Right cardiac atrium (tissue), 5 donors: ENCODE measurements at places on chromosomes 5 and 9. TPM values are rescaled to one million over a fixed set of nuclear protein-coding genes. Genes with fewer than 3 reads are reported as not detected.
A peak's percentile ranks its signal among the peaks of the same experiment; 100 is the strongest.

GRCh38 chr5:65479527-65479926 is 2.2 kb downstream of the ADAMTS6 start:
- no peak for DNase-seq

DNA sequence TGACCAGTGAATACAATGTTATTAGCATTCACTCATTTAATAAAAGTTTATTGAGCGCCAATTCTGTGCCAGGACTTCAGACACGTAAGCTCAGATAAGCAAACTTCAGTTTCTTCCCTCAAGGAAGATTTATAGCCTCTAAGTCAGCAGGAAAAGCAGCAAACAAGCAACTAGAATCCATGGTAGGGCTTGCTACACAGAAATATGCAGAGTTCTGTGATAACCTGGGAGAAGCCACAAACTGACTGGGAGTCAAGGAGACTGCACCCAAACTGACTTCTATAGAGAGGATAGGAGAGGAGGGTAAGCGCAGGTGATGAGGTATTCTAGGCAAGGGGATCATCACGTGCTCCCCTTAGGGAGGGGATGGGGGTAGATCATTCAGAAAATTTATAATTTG is 1.4 kb upstream of the OGN start:
- DNase-seq, result no peak

DNA sequence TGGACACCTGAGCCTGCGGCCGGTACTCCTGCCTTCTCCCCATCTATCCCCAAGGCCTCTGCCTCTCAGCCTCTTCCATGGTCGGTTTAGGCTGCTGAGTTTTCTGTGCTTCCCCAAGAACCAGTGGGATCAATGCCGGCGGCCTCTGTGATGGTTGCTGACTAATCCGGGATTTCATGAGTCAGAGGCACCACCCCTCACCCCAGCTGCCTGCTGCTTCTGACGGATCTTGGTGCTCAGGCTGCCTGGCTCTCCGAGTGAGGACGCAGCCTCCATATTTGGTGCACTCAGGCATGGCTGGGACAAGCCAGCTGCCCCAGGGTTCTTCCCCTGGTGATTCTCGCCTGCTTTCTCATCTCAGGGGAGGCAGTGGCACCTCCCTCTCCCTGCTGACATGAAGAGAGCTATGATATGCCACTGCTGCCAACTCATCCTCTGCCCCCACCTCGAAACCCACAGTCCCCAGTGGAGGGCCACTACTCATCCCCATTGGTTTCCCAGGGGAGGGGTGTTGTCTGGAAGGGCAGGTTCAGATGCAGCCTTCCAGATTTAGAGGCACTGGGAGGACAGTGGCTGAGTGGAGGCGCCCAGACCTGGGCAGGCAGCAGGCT is 3.3 kb upstream of the MAN1B1 start:
- peak; percentile 81 for DNase-seq

DNA sequence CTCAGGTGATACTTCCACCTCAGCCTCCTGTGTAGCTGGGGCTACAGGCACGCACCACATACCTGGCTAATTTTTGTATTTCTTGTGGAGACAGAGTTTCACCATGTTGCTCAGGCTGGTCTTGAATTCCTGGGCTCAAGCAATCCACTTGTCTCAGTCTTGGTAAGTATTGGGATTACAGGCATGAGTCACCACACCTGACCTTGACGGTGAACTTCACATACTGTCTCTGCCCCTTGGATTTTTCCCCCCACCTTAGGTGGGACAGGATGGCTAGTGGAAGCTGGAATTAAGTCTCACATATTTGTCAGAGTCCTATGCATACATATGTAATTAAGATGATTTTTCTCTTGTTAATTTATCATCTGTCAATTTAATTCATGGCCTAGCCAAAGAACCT is 20.9 kb upstream of the RFK start:
- DNase-seq, result no peak

GRCh38 chr5:142015781-142016533 is 3.1 kb upstream of the GNPDA1 start:
- no peak for DNase-seq

DNA sequence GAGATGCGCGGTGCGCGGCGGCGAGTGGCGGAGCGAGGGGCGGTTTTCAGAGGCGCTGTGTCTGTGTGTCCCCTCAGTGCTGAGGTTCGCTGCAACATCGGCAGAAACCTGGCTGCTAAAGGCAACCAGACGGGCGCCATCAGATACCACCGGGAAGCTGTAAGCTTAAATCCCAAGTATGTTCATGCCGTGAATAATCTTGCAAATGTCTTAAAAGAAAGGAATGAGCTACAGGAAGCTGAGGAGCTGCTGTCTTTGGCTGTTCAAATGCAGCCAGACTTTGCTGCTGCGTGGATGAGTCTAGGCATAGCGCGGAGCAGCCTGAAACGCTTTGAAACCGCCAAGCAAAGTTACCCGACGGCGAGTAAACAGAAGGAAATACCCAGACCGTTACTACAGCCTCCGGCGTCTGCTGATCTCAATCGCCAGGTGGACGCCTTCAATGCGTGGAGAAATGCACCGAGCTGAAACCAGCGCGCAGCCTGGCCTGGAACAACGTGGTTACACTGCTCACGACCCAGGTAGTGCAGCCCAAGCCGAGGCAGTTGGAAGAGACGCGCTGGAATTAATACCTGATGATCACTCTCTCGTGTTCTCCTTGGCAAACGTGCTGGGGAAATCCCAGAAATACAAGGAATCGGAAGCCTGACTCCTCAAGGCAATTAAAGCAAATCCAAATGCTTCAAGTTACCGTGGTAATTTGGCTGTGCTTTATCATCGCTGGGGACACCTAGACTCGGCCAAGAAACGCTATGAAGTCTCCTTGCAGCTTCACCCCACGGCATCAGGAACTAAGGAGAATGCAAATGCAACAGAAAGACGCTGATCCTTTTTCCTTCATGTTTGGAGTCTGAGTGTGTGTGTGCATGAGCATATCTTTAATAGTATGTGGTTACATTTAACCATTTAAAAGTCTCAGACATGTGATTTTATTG is 15.9 kb downstream of the OR2V1 start:
- no peak for DNase-seq

The CYSTM1 gene
- polyA plus RNA-seq, result 77.4 TPM

The GPR21 gene
- 0.36 TPM for polyA plus RNA-seq

The SOX30 gene
- polyA plus RNA-seq, result 0.41 TPM

- DNase-seq, result peak; percentile 100
Measured at GRCh38 chr9:121529237-121529987, 29.8 kb upstream of the GGTA1 start.

- no peak for DNase-seq
Measured at GRCh38 chr5:11037080-11037479, 276.0 kb upstream of the DAP start.

GRCh38 chr5:112720576-112720975 is 17.1 kb upstream of the APC start:
- DNase-seq, result no peak

GRCh38 chr9:92649007-92649406 is 20.9 kb downstream of the IPPK start:
- peak; percentile 23 for DNase-seq

DNA sequence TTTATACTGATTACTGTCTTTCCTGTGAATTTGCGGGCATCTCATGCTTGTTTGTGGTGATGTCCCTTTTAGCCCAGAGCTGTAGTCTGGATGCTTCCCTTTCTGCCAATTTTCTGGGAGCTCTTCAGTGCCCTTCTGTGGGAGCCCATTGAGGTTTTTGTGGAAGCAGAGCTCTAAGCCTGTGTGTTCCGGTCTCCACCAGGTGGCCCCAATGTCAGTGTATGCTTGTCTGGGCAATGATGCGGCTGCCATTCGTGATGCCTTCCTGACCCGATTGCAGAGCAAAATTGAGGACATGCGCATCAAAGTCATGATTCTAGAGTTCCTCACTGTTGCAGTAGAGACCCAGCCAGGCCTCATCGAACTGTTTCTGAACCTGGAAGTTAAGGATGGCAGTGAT is 35.1 kb downstream of the SH3GLB2 start:
- no peak for DNase-seq

- DNase-seq, result no peak
Measured at GRCh38 chr5:131392466-131393095, 128.7 kb downstream of the CDC42SE2 start.

The PCDHB4 gene
- polyA plus RNA-seq, result 1.3 TPM

DNA sequence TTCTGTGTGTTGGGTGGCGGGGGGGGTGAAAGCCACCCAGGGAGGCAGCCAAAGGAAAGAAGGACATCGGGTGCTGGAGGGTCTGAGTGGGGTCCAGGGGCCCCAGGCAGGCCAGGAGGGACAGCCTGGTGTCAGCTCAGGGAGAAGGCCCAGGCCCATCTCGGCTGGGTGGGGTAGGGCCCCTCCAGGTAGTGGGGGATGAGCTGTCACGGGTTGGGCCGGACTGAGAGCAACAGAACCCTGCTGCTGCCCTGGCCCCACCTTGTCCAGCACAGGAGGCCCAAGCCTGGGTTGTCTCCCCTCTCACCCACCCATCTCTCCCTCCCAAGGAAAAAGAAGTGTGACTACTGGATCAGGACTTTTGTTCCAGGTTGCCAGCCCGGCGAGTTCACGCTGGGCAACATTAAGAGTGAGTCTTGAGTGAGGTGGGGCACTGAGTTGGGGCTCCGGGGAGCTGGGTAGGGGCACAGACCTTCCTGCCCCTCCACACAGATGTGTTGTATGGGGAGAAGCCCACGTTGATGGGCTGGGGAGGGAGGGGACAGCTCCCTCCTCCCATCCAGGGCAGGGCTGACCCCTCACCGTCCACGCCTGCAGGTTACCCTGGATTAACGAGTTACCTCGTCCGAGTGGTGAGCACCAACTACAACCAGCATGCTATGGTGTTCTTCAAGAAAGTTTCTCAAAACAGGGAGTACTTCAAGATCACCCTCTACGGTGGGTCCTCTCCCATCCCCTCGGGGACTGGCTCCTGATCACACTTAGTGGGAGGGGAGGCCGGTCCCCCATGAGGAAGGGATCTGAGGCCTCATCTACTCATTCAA is 2.3 kb downstream of the LCN2 start:
- no peak for DNase-seq

- DNase-seq, result no peak
Measured at GRCh38 chr9:131744720-131745201, 4.9 kb upstream of the RAPGEF1 start.

GRCh38 chr5:179417696-179418095 is 72.4 kb upstream of the ADAMTS2 start:
- DNase-seq, result no peak

- DNase-seq, result no peak
Measured at GRCh38 chr5:125337294-125337693, 590.9 kb upstream of the ZNF608 start.

The MCIDAS gene
- polyA plus RNA-seq, result not detected

DNA sequence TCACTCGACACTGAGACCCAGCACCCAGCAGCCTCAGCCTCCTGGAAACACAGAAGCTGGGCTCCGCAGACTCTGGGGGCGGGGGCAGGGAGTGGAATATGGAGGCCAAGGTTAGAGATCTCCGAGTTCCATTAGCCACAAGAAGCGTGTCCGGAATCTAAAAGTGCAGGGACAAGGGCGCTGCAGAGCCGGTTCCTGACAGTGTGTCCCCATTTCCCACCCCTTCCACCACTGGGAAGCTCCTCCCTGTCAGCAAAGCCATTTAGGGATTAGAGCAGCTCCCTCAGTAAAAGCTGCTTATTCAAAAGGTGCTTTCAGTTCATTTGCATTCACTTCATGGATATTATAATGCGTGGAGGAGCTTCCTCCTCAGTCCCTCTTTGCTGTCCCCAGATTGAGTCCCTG is 74.1 kb upstream of the HSPA9 start:
- no peak for DNase-seq

DNA sequence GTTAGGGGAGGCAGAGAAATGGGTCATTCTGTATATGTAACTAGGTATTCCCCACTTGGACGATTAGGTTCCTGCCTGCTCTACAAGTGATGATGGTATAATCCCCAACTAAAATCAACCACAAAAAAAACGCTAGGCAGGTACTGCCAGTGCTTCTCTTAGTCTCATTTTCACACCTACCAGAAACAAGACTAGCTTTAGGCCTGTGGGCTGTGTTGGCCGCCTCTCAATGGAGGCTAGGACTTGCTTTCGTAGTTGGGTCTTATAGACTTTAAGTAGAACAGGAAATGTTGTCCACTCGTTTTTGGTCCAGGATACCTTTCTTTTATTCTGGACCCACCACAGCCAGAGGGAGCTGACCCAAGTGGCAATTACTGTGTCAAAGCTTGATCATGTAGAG is 111.8 kb downstream of the UNC13B start:
- no peak for DNase-seq

The FAM120A gene
- polyA plus RNA-seq, result 42.3 TPM

DNA sequence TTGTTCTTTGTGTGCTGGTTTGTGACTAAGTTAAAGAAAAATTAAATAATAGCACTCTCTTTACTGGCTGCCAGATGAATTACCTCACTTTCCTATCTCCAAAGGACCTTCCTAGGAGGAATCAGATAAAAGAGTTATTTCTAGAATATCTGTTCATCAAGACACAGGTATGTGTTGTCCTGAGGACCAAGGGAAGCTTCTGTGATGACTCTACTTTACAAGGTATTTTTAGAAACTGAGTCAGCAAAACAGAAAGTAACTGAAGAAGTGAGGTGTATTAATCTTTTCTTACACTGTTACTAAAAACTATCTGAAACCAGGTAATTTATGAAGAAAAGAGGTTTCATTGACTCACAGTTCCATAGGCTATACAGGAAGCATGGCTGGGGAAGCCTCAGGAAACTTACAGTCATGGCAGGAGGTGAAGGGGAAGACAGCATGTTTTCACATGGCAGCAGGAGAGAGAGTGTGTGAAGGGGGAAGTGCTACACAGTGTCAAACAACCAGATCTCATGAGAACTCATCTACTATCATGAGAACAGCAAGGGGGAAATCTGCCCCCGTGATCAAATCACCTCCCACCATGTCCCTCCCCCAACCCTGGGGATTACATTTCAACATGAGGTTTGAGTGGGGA is 189.2 kb upstream of the DMAC1 start:
- no peak for DNase-seq

DNA sequence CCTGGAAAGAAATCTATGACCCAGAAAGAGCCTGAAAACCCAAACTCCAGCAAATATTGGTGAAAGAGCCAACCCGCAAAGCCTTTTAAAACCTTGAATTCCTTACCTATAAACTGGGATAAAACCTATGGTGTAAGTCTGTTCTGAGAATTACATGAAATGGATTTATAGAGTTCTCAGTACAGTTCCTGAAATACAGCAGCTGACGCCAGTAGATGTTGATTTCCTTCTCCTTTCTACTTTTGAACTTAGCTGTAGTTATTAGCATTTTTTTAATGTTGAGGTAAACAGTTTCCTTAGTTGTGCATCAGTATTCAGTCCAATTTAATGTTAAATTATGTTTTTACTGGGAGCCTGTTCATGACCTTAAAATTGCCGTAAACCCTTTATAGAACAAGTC is 3.7 kb downstream of the SPIN1 start:
- no peak for DNase-seq

GRCh38 chr9:104911032-104911607 is 16.8 kb downstream of the ABCA1 start:
- no peak for DNase-seq
